Right renal pelvis (tissue), 4 donors: ENCODE measurements at places on chromosomes 7 and 10. TPM values are rescaled to one million over a fixed set of nuclear protein-coding genes. Genes with fewer than 3 reads are reported as not detected.

WIPF3 gene
- polyA plus RNA-seq = 5.3 TPM

FEZF1 gene
- polyA plus RNA-seq = not detected

GRCh38 chr10:88232029-88232895 lies 350.9 kb downstream of the RNLS start:
- DNase-seq = no peak

C10orf53 gene
- polyA plus RNA-seq = not detected

ZNF485 gene
- polyA plus RNA-seq = 4.5 TPM

DNA sequence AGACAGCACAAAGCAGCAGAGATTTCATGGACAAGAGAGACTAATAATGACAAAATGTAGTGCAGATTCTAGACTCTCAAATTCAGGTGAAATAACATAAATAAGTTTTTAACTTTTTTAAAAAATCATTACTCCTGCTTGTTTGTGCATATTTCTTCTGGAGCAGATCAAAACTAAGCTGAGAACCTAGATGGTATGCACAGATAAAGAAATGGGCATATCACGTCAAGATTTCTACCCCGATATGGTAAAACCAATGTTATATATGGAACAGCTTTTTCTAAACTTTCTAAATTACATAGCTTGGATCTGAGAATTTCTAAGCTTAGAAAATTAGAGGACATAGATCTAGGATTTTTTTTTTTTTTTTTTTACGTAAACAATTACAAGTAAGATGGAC lies 18.2 kb downstream of the TWIST1 start:
- no peak for DNase-seq

- DNase-seq = no peak
Observed at GRCh38 chr7:131302446-131302845, 25.2 kb upstream of the MKLN1 start.

DNA sequence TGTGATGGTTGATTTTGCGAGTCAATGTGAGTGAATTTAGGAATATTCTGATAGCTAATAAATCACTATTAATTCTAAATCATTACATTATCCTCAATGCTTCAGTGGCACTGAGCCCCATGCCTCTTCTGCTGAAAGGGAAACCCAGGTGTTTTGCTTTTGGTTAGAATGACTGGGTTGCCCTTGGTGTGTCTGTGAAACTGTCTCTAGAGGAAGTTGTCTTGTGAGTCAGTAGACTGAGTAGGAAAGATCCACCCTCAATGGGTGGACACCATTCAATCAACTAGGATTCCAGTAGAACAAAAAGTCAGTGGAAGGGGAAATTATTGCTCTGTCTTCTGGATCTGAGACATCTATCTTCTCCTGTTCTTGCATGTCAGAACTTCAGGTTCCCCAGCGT lies 472.4 kb downstream of the ANKRD7 start:
- no peak for DNase-seq

GRCh38 chr7:50637725-50638643 lies 72.8 kb upstream of the DDC start:
- no peak for DNase-seq

AKR1C8 gene
- 0.25 TPM for polyA plus RNA-seq

GJD4 gene
- not detected for polyA plus RNA-seq

DNA sequence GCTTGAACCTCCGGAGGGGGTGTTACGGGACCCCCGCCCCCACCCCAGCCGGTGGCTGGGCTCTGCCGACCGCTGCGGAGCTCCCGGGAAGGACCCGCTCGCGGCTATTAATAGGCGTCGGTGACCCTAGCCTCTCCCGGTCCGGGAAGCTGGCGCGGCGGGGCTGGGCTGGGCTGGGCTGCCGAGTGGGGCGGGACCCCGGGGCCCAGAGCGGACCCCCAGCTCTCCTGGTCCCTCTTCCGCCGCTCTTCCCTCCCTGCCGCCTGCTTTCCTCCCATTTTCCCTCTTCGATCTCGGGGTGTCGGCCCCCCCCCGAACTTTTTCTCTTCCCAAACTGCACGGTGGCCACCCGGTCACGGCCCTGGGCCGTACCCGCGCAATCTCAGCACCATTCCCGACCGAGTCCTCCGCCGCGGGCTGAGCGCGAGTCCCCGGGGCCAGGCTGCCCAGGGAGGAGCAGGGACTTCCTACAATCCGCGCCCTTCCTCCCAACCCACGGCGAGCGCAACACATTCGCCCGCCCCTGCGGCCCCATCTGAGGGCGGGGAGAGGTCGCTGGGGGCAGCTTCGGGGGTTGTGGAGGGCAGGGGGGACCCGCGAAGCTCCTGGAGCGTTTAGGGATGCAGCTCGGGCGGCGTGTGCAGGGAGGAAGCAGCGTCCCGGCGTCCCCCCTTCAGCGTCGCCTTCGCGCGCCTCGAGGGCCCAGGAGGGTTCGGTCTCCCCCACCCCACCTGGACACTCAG lies 3.1 kb upstream of the ELFN1 start:
- DNase-seq = no peak

FRAT2 gene
- 13.1 TPM for polyA plus RNA-seq

GRCh38 chr7:21939136-21939857 lies 6.4 kb downstream of the CDCA7L start:
- DNase-seq = no peak

GRCh38 chr7:31192986-31193385 lies 140.9 kb downstream of the ADCYAP1R1 start:
- peak; percentile 39 for DNase-seq

C10orf105 gene
- 0.14 TPM for polyA plus RNA-seq

- DNase-seq = no peak
Observed at GRCh38 chr7:83629117-83629880, 19.6 kb downstream of the SEMA3E start.

DNA sequence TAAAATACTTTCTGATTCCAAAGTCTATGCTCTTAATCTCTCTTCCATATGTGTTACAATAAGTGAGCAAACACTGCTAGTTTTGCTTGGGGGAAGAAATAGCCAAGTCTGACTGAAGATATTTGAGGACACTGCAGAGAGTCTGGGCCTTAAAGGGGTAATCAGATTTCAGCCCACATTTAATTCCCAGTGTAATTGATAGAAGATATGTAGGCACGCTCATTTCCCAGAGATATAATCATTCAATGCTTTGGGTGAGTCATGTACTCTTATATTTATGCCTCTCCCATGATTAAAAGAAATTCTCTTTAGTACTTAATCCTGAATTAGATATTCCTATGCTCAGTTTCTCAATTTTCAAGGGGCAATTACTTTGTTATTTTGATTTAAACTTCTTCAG lies 178.1 kb upstream of the POM121L12 start:
- no peak for DNase-seq

PKD2L1 gene
- polyA plus RNA-seq = 0.23 TPM

TBC1D12 gene
- 19.5 TPM for polyA plus RNA-seq

- DNase-seq = no peak
Observed at GRCh38 chr10:127415901-127416581, 133.1 kb upstream of the NPS start.

GRCh38 chr7:22277375-22277774 lies 79.6 kb downstream of the RAPGEF5 start:
- DNase-seq = no peak

- DNase-seq = no peak
Observed at GRCh38 chr10:17041626-17042520, 87.7 kb downstream of the CUBN start.

PLEKHS1 gene
- 0.08 TPM for polyA plus RNA-seq

DNA sequence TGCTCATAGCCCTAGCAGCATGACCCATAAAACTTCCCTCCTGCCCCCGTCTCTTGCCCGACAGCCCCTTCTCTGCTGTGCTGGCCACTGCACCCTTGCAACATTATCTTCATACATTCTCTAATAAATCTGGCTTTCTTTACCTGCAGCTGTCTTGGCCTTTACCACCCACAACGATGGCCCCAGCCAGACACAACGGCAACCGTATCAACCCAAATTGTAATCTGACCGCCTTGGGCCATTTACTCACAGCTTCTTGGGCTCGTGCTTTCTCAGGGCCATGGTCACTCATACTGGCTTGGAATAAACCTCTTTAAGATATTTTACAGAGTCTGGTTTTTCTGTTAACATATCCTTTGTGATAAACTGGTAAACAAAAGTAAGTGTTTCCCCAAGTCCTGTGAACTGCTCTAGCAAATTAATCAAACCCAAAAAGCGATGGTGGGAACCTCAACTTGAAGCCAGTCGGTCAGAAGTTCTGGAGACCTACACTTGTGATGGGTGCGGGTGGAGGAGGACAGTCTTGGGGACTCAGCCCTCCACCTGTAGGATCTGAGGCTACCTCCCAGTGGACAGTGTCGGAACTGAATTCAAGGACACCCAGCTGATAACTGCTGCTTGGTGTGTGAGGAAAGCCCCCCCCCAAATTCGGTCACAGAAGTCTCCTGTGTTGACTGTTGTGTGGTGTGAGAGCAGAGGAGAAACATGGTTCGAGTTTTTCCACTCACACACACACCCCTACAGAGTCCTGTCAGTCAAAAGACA lies 87.6 kb upstream of the ATP6V0A4 start:
- no peak for DNase-seq

MYO3A gene
- 7.0 TPM for polyA plus RNA-seq

- DNase-seq = no peak
Observed at GRCh38 chr10:78906734-78907390, 161.9 kb upstream of the ZMIZ1 start.

DNA sequence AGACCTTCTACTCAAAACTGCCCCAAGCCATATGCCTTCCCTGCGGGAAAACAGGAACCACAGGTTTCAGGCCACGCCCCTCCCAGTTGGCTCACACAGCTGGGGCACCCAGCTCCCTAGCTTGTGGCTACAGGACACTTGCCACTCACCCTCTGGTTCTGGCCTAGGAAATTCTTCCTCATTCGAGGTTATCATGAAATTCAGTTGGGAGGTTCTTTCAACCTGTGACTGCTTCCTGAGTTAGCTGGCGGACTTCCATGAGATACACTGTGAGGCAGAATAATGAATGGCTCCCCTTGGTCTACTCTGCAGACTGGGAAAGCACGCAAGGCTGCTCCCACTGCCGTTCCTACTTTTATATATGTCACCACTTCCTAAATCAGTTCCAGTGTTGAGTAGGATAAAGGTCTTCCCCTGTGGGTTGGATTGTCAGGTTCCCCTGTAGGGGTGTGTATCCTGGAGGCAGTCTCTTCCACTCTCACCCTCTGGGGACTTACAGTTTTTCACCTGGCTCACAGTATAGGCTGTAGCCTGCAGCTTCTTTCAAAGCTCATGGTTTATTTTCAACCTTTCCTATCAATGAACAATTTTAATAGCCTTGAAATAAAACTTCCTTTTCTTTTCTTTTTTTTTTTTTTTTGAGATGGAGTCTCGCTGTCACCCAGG lies 37.0 kb downstream of the GPR22 start:
- DNase-seq = no peak

DNA sequence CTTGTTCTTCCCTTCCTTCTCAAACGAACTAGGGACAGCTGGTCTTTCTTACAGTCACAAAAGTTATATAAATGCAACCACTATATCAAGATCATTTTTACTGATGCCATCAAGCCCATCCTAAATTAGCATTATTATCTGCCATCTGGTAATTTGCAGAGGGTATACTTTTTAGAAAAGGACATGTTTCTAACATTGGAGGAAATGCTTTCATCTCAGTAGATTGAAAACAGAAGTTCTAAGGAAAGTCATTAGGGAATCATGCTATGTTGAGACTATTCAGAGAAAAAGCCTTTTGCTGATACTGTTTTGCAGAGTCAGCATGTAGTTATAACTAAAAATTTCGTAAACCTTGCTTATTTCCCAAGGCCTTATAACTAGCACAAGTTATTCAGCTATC lies 146.7 kb downstream of the WNT2 start:
- DNase-seq = no peak

PPRC1 gene
- 27.9 TPM for polyA plus RNA-seq
